ENCODE measurements at places on chromosomes 12 and 14.

DNA sequence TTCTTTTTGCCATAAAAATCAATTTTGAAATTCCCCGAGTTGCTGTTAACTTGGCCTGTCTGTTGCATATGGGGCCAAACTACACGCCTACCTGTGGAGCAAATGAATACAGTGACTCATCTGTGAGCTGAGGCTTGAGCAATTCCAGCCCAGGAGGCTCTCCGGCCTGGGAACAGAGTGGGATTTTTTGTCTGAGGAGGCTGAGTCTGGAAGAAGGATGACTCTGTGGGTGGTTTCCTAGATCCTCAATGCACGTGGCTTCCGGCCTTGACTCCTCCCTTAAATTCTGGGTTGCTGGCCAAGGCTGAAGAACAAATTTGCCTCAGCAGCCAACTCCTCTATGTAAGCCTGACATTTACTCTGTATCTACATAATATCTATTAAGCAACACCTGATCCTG is 124.1 kb downstream of the SSPN start:
- no peak for DNase-seq

- no peak for DNase-seq
Measured at GRCh38 chr14:51648296-51648695, 3.4 kb upstream of the FRMD6 start.

DNA sequence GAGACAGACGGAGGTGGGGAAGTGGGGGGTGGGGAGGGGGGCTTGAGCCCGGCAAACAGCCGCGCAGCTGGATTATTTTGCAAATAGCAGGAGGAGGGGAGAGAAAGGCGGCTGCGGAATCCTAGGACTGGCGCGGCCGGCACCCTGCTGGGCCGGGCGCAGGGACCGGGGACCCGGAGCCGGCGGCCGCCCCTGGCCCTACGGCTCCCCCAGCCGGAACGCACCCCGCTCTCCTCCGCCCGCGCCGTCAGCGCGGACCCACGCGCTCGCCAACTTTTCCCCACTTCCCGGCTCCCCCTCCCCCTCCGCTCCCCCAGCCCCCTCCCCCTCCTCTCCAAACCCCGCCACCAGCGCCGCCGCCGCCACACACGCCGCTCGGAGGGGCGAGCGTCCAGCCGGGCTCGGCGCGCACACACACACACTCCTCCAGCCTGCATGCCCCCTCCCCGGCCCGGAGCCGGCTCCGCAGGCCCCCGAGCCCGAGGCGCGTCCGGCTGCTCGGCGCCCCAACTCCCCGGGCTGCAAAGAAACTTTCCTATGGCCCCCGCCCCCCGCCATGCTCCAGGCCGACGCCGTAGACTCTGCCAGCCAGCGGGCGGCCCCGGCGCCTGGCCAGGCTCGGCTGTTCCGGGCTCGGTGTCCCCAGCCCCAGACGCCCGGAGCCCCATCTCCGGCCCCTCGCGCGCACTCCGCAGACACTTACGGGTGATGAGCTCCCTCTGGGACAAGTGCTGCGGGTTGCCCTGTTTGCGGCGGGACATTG is 1.4 kb downstream of the BCL11B start:
- DNase-seq: peak; percentile 54

- DNase-seq: no peak
Measured at GRCh38 chr12:117583677-117584225, 222.3 kb upstream of the NOS1 start.

DNA sequence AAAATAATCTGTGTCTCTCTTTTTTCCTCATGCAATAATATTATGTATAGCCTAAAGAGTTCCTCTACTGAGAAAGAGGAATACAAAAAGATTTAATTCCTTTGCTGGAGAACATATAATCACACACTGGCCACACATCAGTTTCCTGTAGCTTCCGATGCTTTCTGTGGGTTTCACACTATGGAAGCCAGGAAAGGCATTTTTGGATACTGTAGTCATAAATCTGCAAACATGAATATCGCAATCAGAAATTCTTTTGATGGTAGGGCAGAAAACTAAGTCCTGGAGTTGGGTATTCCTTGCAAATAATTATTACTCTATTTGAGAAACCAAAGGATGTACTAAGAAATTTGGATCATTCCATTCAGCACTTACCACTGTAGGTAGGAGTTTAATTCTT is 260.0 kb downstream of the ACSS3 start:
- DNase-seq: no peak

- no peak for DNase-seq
Measured at GRCh38 chr14:74848768-74849167, 27.2 kb downstream of the PROX2 start.

GRCh38 chr14:68583548-68584280 is 209.2 kb downstream of the ZFP36L1 start:
- no peak for DNase-seq

DNA sequence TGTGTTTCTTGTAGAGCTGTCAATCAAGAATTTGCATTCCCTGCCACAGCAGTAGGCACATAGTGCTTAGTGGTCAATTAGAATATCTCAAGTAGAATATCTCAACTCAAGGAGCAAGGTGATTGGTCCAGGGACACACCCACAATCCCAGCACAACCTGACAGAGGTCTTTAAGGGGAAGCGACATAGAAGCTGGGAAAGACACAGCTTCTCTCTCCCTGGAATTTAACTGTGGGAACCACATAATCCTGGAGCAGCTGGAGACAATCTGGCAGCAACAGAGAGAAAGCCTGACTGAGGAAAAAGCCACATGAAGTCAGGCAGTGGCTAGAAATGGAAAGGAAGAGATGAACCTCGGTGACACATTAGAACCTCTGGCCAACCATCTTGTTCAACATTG is 85.7 kb upstream of the LMO3 start:
- DNase-seq: no peak

DNA sequence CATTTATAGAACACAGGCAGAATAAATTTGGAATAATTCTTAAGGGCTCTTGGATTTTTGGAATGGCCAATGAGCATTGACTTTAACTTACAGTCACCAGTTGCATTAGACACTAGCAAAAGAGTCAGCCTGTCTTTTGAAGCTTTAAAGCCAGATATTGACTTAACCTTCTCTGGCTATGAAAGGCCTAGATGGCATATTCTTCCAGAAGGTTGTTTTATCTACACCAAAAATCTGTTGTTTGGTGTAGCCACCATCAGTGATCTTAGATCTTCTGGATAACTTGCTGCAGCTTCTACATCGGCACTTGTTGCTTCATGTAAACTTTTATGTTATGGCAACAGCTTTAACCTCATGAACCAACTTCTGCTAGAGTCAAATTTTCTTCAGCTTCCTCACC is 10.4 kb downstream of the PCNX1 start:
- no peak for DNase-seq

DNA sequence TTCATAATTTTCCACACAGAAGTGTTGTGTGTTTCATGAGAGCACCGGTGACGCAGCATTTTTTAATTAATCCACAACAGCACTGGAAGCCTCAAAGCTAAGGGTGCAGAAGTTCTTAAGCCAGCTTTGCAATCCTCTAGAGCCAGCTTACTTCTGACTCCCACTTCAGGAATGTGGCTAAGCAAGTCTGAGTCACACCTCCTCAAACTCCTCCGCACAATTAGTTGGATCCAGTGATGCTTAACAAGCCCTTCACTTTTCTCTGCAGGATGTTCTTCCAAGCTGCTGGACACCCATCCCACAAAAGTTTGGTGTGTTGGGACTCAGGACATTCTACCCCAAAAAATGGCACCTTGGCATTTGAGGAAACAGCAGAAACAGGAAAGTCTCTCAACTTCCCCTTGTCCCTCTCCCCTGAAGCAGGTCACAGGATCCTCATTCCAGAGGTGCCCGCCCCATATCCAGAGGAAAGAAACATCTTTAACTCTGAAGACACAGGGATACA is 210.0 kb downstream of the PPM1H start:
- no peak for DNase-seq

GRCh38 chr12:108635201-108635996 is 1.7 kb upstream of the SELPLG start:
- peak; percentile 68 for DNase-seq

- DNase-seq: no peak
Measured at GRCh38 chr12:120652656-120653435, 12.4 kb downstream of the CABP1 start.

GRCh38 chr12:42910656-42911055 is 321.1 kb upstream of the PRICKLE1 start:
- no peak for DNase-seq

DNA sequence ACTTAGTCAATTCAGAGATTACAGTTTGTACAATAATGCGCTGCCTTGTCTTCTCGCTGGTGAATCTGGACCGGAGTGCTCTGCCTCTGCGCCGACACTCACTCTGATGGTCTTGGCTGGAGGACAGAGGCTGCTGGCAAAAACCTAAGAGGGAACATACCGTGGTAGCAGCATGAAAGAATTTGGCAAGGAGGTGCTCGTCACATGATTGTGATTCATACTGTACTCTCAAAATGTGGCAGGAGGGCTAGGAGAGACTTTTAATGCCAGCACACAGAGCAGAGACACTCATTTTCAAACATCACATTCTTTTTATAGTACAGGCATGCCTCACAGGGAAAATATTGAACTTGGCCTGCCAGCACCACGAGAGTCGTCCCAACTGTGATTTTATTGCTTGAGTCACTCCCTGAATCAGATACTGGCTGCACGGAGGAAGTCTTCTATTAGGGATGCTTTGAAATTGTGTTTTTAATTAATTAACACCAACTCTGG is 67.8 kb downstream of the HMGA2 start:
- DNase-seq: no peak

GRCh38 chr14:92848887-92849286 is 54.8 kb downstream of the GOLGA5 start:
- no peak for DNase-seq

DNA sequence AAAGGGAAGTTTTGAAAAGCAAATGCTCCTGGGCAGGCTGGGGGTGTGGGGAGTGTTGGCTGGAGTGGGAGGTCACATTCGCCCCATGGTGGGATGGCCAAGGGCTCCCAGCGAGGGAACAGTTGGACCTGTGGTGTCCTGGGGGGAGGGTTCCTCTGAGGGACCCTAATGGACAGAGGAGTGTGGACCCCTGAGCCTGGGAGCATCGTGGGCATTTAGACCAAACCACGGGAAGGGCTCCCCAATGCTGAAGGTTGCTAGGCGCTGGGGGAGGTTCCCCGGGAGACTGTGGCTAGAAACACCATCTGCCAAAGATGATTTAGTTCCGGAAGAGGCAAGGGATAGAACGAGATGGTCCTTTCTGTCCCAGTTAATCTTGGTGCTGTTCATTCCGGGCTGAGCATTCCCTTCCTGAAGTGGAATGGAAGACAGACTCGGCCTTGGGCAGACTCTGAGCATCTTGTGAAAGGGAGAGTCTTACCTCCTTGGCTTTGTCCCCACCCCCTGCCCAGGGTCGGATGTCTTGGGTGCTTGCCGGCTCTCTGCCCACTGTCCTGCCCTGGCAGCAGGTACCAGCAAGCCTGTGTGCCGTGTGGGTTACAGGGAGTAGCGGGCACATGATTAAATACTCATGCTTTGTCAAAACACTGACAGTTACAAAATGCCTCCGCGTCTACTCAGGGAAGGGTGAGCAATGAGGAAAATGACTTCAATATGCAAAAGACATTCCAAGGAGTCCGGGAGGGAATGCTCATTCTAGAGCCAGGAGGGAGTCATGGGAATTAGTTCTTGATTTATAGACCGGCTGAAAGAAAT is 215.9 kb downstream of the CACNA1C start:
- DNase-seq: no peak

- DNase-seq: no peak
Measured at GRCh38 chr12:24111086-24111485, 161.6 kb upstream of the SOX5 start.

DNA sequence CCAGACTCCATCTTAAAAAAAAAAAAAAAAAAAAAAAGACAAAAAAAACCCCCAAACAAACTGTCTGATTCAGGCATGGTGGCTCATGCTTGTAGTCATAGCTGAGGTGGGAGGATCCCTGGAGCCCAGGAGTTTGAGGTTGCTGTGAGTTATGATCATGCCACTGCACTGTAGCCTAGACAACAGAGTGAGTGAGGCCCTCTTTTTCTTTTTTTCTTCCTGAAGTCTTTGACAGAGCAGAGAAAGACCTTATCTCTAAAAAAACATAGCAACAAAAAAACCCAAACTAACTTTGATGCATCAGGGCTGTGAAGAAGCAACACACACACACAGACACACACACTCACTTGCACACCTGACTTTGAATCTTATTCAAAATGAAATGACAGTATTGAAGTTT is 7.7 kb upstream of the AMN1 start:
- DNase-seq: peak; percentile 76

DNA sequence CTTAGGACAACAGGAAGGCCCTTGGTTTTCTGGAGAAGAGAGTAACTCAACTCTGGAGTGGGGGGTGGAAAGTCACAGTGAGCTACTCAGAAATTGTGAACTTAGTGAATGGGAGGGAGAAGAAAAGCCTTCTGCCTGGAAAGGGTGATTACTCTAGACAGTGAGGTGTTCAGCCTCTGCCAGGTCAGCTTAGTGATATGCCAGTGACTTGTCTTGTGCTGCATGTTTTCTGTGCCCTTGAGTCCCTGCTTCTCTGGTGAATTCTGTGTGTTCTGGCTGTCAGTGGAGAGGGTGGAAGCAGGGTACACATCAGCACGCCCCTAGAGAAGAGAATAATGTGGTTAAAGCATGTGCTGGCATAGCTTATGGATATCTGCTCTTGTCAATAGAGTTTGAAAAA is 13.4 kb downstream of the ATP23 start:
- DNase-seq: no peak

DNA sequence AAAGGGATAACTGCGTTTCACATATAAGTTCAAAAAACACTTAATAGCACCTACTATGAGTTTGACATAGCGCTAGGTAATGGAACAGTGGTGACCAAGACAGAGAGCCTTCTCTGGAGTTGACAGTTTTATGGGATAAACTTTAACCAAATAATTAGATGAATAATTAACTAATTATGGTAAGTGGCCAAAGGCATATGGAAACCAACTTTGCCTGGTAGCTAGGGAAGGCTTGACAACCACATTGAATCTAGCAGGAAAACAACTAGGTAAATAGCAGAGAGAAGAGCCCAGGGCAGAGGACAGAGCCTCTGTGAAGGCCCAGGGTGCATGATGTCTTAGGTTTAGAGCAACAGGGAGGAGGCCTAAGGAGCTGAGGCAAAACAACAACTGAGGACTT is 52.1 kb downstream of the DUSP16 start:
- no peak for DNase-seq

- DNase-seq: no peak
Measured at GRCh38 chr14:54725998-54726397, 159.1 kb downstream of the SAMD4A start.

DNA sequence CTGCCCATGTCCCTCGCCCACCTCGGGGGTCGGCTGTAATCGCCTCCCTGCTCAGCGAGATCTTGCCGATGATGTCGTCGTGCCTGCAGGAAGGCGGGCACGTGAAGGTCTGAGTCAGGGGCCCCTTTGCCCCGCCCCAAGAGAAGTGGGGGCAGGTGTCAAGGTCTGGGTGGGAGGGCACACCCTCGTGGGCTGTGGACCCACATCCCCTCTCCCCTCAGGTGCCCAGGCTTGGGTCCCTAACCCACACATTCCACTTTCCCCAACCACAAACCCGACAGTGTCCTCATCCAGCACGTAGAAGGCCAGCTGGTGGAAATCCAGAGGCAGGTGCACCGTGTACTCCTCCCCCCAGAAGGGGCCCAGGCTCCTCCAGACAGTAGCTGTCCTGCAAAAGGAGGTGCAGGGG is 7.8 kb downstream of the RASAL1 start:
- no peak for DNase-seq

Measured in activated CD4-positive, alpha-beta T cell treated with anti-CD3 and anti-CD28 coated beads for 48 hours (primary cell).